ENCODE measurements at places on chromosomes 7 and 10.

DNA sequence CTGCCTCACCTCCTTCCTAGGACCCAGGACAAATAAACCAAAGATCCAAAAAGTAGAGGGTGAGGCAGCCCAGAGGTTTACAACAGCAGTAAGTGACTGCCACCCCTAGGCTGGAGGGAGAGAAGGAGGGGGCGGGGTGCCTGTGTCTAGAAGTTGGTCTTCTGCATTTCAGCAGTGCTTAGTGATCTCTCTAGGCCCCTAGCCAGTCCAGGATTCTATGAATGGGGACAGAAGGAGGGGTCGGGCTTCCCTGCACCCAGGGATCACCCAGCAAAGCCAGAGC, 62.8 kb upstream of the KDM7A start:
- no peak for DNase-seq

DNA sequence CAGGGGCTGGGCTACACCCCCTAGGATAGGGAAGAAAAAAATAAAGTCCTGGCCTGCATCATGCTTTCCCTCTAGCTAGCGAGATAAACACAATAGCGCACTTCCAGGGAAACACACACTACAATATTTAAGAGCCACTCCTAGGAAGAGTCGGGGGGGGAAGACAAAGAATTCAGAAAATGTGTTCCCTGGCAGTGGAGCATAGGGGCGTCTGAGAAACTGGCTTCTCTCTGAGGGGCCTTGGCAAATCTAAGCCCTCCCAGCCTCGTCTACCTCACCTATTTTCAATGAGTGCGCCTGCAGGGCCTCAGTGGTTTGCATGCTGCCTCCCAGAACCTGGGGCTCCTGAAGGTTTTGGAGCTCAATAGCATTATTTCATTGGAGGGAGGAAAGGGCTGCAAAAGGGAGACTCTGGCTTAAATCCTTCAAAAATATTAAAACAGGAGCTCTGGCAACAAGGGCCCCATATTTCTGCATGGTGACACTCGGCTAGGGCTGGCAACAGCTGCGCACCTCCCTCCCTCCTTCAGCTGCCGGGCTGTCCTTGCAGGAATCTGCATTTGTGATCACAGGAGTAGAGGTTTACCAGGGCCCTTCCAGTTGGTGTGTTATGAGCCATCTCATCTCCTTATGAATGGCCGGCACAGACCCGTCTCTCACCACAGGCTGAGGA, 10.8 kb downstream of the ANXA11 start:
- DNase-seq: no peak

GRCh38 chr7:44559485-44559884, 14.2 kb downstream of the DDX56 start:
- DNase-seq: no peak

DNA sequence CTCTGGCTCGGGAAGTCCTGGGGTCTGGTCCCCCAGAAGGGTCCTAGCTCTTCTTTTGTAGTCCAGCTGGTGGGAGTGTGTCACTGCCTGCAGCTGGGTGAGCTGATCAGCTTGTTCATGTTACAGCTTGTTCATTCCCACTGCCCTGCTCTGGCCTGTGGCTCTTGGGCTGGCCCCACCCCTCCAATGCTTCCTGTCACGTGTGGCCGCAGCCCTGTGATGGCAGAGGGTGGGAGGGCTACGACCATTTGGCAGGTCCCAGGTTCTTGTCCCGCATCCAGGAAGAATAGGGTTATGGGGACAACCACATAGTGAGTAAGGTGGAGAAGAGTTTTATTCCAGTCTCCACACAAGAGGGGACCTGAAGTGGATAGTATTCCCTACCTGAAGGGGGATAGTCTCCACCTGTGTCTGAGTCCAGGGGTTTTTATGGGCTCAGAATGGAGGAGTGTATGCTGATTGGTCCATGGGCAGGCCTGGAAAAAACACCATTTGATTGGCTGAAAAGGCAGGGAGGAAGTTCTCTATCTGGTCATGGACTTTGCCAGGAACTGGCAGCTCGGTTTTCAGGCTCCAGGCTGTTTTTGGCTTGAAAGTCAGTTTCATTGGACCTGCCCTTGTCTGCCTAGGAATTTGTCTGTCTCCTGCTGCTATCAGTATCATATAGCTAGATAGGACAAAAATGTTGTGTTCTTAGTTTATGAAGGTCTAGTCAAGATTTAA, 13.1 kb downstream of the SDHAF3 start:
- DNase-seq: no peak

- DNase-seq: no peak
Measured at GRCh38 chr10:20986049-20986448, 88.9 kb upstream of the NEBL start.

DNA sequence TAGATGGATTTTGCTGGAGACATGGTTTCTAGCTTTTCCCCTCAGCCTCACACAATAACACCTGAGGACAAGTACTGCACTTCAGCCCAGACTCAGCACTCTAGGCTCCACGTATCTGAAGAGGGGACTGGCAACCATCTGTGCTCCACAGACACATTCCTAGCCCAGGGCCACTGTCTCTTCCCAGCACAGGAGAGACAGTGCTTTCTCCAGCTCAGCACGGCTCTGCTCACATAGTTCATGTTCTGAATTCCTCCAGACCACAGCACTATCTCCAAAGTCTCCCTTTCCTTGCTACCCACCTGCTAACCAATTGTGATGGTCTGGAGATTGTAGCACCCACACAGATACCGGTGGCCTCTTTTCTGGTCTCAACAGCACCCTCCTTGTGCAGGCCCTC, 114.5 kb downstream of the HTR7 start:
- DNase-seq: no peak

DNA sequence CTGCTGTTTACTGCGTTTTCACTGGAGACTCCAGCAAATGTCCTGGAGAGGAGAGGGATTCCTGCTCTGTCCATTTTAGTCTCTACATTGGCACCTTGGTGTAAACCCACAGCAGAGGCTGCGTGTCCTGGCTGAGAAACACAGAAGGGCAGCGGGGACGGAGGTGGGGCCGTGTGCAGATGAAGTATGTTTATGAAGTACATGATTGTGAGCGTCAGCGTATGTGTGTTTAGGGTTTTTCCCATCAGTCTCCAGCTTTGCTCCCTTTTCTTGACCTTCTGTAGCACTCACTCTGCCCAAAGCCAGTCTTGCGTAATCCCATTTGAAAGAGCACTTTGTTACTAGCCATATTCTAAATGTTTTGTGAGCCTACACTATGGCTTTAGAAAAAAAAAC, 750.7 kb upstream of the SORCS1 start:
- DNase-seq: no peak

DNA sequence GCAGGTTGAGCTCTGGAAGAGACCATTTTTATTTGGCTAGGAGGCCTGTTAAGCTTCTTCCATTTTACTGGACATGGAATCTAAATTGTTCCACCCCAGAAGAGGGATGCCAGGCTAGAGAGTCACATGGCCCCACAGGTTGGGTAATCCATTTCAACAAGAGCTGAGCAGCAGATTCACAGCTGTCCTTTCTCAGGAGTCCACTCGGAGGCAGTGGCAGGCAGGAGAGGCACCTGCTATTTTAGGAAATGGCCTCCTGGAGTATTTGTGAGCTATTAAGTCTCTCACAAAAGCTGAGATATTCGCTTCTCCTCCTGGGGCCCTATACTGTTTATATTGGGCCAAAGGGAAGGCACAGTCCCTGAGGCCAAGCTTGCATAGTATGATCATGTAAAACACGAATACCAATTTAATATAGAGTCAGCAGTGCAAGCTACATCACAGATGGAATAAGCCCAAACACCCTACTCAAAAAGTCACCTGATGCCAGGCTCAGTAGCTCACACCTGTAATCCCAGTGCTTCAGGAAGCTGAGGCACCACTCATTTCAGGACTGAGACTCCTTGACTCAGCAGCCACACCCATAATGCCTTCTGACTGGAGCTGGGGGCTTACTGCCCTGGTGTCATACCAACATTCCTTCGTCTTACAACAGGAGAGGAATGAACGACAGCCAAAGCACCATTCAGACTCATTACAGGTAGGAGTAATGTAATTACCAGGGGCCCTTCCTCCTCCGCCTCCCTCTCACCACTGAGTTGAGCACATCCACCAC, 124.1 kb downstream of the LMBR1 start:
- DNase-seq: no peak

DNA sequence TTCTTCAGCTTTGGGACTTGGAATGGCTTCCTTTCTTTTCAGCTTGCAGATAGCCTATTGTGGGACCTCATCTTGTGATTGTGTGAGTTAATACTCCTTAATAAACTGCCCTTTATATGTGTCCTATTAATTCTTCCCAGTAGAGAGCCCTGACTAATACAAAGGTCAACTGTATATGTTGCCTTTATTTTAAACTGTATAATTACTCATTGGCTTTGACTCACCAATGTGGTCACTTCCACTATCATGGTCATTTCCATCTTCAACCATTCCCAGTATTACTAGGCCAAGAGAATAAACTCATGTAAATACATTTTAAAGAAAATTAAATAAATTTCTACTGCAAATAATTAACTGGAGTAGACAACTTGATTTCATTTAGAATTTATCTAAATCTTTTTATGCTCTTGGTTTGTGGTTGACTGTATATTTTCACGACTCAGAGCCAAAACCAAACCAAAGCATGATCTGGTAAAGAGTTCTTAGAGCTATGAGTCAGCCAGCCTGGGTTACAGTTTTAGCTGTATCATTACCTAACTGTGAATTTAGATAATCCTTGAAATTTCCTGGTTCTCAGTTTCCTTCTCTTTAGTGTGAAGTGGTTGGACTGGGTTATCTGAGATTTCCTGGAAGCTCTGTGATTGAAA, 188.4 kb downstream of the PPP1R3A start:
- no peak for DNase-seq

GRCh38 chr10:70477661-70478162, 855 bp upstream of the PALD1 start:
- DNase-seq: peak; percentile 77

GRCh38 chr7:51732951-51733350, 416.3 kb upstream of the COBL start:
- no peak for DNase-seq

DNA sequence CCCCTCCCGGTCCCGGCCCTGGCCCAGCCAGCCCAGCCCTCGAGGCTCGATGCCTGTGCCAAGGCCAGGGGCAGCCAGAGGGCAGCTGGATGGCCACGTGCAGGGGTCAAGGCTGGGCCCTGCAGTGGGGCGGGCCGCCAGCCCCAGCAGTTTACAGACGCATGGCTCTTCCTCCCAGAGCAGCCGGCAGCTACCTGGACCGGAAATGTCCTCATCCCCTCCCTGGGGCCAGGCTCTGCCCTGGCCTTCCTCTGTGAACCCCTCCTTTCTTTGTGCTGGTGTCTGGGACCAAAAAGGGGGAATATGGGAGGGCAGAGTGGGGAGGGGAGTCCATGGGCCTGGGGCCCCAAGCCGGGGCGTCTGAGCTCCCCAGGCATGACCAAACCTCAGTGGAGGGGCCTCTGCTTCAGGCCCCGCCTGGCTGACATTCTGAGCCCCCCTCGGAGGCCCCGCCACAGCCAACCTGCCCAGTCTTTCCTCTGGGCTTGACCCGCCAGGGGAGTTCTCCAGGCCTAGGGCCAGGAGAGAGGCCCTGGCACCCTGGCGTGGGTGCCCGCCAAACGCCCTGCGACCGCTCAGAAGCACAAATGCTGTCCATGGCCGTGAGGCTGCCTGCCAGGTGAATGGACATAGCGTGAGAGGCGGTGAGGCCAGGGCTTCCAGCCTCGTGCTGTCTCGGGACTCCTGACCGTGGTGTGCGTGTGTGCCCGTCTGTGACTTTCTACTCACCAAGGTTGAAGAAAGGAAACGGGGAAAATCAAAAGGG, 24.7 kb upstream of the AMZ1 start:
- no peak for DNase-seq

DNA sequence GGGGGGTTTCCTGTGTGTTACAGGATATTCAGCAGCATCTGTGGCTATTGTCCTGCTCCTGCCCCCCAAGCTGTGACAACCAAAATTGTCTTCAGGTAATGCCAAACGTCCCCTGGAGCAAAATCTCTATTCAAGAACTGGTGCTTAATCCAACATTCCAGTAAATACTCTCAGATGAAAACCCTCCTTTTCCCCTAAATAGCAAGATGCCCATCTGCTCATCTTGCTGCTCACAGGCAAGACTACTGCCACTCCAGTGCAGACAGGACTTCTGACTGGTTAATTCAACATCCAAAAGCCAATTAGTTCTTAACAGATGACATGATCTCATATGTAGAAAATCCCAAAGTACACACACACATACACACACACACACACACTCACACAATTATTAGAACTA, 20.5 kb upstream of the JAZF1 start:
- no peak for DNase-seq

- DNase-seq: no peak
Measured at GRCh38 chr7:44505595-44505994, 15.1 kb upstream of the NUDCD3 start.

GRCh38 chr10:73228247-73228646, 18.8 kb downstream of the DNAJC9 start:
- DNase-seq: no peak

GRCh38 chr7:74094224-74095101, 10.9 kb downstream of the LIMK1 start:
- peak; percentile 87 for DNase-seq

GRCh38 chr10:131674130-131674529, 226.7 kb upstream of the PPP2R2D start:
- no peak for DNase-seq

GRCh38 chr10:3887885-3888476, 103.0 kb upstream of the KLF6 start:
- peak; percentile 46 for DNase-seq

DNA sequence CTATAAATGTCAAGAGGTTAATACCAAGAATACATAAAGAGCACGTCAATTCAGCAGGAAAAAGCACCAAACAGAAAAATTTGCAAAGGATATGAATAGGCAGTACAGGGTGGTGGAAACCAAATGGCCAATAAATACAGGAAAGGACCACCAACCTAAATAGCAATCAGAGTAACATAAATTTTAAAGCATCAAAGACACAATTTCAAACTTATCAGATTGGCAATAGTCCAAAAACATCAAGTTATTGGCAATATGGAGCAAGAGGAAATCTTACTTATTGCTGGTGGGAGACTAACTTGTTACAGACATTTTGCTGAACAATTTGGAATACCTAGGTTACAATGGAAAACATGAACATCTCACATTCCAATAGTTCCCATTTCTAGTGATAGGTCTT, 24.1 kb downstream of the SYPL1 start:
- DNase-seq: no peak

GRCh38 chr7:45982132-45982531, 61.1 kb upstream of the IGFBP3 start:
- DNase-seq: no peak

DNA sequence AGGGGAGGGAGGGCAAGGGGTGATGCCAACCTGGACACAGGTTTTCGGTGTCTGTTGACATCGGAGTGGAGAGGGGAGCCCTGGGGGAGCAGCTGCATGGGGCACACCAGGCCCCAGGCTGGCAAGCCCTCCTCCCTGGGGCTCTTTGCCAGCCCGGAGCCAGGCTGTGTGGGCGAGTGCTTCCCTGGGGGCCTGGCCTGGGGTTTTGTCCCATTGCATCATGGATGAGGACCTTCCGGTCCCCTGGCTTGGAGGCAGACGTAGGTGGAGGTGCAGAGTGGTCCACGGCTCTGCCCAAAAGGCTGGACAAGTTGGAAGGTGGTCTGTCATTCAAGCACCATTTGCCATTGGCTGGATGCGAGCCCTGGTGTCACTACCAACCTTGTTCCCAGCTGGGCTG, 34.8 kb downstream of the ZMIZ1 start:
- no peak for DNase-seq

GRCh38 chr7:15682751-15683245, 3.7 kb downstream of the MEOX2 start:
- DNase-seq: no peak

GRCh38 chr7:80604436-80604835, 34.0 kb upstream of the CD36 start:
- no peak for DNase-seq

GRCh38 chr10:60958892-60959601, 15.1 kb upstream of the RHOBTB1 start:
- DNase-seq: no peak

GRCh38 chr10:101038484-101038883, 7.5 kb downstream of the SFXN3 start:
- DNase-seq: no peak

Measured in hematopoietic multipotent progenitor cell (in vitro differentiated cells).